ENCODE measurements at places on chromosomes 5 and 9.

- no peak for DNase-seq
Measured at GRCh38 chr5:14244721-14245120, 101.6 kb downstream of the TRIO start.

- peak; percentile 98 for DNase-seq
Measured at GRCh38 chr5:172133359-172134029, 54.5 kb downstream of the STK10 start.

- DNase-seq: no peak
Measured at GRCh38 chr5:53963958-53964357, 346.4 kb downstream of the ARL15 start.

- DNase-seq: no peak
Measured at GRCh38 chr9:98610211-98610610, 98.5 kb downstream of the GABBR2 start.

DNA sequence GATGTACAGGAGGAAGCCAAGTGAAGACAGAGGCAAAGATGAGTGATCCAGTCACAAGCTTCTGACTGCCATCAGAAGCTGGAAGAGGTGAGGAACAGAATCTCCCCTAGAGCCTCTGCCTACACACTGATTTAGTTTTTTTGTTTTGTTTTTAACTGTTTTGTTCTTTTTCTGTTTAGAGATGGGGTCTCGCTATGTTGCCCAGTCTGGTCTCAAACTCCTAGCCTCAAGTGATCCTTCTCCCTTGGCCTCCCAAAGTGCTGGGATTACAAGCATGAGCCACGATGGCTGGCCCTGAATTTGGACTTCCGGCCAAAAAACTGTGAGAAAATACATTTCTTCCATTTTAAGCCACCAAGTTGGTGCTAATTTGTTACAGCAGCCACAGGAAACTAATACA, 204.7 kb upstream of the ZNF608 start:
- no peak for DNase-seq

- DNase-seq: no peak
Measured at GRCh38 chr9:107700847-107701246, 211.3 kb upstream of the KLF4 start.

DNA sequence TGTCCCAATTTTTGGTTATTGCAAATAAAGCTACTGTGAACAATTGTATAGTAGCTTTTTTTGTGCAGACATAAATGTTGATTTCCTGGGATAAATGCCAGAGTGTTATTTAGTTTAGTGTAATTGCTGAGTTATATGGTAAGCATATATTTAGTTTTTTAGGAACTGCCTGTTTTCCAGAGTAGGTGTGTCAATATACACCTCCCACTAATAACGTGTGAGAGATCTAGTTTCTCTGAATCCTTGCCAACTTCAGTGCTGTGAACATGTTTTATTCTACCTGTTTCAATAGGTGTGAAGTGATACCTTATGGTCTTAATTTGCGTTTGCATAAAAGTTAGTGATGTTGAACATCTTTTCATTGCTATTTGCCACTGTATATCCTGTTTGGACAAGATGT, 9.1 kb upstream of the OR2S2 start:
- no peak for DNase-seq

- no peak for DNase-seq
Measured at GRCh38 chr5:107372723-107373450, 297.9 kb downstream of the EFNA5 start.

- no peak for DNase-seq
Measured at GRCh38 chr9:135957431-135957830, 3.7 kb downstream of the UBAC1 start.

GRCh38 chr9:95131023-95131943, 186.2 kb downstream of the FANCC start:
- peak; percentile 63 for DNase-seq

DNA sequence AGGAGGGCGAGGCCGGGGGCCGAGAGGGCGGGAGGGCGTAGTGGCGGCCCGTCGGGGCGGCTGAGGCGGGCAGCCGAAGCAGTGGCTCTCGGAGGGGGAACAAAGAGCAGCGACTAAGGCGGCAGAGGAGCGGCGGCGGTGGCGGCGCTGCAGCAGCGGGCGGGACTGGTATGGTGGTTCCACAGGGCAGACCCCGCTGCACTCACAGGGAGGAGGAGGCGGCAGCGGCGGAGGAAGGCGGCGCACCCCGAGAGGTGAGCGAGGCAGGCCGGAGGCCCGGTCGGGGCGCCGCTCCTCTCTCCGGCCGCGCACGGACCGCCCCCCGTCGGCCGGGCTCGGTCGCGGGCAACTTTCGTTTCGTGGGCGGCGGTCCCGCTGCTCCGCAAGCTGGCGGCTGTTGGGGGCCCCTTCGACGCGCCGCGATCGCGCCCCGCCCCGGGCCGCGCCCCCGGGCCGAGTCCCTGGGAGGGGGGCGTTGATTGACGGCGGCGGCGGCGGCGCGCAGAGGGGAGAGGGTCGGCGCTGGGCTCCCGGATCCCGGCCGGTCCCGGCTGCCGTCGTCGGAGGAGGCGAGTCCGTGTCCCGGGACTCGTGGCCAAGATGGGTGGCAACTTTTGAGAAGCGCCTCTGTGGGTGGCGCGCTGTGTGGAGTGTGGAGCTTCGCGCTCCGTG, 467 bp downstream of the CNOT6 start:
- DNase-seq: peak; percentile 32

DNA sequence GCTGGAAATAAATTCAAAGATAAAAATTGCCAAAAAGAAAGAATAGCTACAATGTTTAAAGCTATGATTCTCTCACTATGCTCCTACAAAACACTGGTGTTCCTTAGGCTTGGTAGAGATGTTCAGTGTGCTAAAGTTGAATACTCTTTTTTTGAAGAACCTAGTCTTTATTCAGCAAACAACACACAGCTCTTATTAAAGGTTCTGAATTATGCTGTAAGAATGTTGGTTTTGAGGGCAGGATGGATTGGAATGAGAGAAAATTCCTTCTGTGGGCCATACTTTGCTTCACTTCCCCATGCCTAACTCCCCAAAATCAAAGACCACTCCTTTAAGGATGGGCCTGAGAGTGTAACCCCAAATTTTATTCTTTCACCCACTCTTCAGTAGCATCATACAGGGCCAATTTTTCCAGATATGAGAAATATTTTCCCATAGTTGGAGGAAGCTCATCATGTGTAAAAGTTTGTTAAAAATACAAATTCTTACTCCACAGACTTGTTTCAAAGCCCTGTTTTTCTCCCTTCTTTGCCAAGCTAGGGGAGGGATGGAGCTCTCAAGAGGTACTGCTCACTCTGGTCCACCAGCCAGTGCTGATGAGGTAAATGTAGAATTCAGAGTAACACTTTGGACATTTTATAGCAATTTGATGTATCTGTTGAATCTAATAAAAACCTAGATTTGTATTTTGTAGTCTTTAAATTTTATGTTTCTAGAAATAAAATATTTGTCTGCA, 99.3 kb downstream of the GDNF start:
- DNase-seq: peak; percentile 14

- DNase-seq: no peak
Measured at GRCh38 chr5:43005031-43005430, 35.1 kb downstream of the ANXA2R start.

DNA sequence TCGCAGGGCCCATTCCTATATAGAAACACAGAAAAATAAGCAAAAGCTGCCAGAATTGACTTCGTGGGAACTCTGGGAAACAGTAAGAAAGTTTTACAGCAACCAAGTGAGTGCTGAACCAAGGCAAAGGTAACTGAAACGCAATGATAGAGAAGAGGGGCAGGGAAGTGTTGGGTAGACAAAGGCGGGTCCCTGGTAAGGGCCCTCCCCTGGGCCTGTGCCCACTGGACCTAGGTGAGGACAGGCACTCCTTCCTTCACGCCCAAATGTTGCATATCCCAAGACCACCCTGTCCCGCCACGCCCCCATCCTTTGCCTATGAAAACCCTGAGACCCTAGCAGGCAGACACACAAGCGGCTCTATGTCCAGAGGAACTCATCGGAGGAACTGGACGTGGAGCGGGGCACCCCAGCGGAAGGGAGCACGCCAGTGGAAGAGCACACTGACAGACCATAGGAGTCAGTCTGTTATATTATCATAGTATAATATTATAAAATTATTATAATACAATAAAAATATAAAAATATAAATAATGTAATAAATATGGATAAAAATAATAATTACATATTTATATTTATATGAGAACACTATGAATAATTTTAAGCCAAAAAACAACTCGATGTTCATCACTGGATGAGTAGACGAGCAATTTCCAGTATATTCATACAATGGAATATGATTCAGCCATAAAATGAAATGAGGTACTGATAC, 27.9 kb downstream of the CDKN2A start:
- DNase-seq: no peak

DNA sequence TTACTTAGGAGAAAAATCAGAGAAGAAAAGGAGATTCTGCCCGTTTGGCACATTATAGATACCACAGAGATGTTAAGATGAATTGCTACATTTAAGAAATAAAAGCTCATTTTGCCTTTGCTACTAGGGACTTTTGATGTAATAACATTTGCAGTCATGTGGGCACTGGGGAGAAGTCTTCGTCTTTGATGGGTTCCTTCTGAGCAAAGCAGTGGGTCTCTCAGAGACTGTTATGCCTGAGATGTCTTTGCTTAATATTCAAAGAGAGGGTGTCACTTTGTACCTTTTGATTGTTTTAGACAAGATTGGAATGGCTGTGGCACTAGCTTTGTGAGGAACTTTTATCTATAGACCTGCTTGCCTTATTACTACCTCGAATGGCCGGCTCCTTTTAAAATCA, 25.0 kb downstream of the SLC25A25 start:
- no peak for DNase-seq

DNA sequence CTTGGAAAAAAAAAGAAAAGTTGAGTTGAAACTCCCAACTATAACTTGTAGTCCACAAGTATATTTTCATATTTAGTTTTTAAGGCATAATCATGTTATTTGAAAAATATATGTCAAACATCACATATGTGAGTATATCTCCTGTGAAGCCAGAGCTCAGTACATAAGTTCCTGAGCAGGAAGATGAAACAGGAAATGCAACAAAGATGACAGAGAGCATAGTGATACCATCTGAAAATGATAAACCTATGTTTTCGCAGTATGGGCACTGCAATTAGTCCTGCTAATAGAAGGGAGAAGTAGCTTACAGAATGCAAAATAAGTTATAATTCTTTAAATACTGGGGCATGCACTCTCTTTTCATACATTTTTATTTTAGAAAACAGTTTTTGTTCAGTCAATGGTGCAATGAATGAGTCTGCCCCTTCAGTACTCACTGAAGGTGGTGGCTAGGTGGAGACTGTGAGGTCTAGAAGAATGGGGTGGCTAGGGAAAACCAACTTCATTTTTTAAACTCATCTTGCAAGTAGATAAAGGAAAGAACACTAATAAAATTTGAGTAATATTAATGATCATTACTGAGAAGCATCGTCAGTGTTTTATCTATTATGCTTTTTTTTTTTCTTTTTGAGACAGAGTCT, 54.1 kb upstream of the FYB1 start:
- DNase-seq: no peak

DNA sequence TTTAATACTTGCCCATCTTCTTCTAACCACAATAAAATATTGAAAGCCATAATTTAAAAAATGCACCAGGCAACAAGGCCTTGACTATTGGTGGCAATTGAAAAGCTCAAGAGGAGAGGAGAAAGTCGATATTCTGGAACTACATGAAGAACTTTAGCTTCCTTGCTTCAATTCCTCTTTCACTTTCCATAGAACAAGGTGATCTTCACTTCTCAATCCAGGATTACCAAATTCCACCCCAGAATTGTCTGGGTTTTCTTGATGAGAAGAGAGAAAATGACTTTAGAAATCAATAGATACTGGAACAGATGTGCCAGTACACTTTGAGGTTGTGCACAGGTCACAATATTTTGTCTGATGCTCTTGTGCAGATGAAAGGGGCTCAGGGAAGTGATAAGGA, 52.2 kb downstream of the PTCD2 start:
- no peak for DNase-seq

- peak; percentile 41 for DNase-seq
Measured at GRCh38 chr5:178213003-178213461, 8.7 kb downstream of the HNRNPAB start.

GRCh38 chr9:13109781-13110180, 169.7 kb downstream of the MPDZ start:
- no peak for DNase-seq

GRCh38 chr9:86860006-86860405, 87.3 kb downstream of the GAS1 start:
- DNase-seq: no peak

GRCh38 chr9:77892955-77893514, 138.6 kb downstream of the GNAQ start:
- no peak for DNase-seq

DNA sequence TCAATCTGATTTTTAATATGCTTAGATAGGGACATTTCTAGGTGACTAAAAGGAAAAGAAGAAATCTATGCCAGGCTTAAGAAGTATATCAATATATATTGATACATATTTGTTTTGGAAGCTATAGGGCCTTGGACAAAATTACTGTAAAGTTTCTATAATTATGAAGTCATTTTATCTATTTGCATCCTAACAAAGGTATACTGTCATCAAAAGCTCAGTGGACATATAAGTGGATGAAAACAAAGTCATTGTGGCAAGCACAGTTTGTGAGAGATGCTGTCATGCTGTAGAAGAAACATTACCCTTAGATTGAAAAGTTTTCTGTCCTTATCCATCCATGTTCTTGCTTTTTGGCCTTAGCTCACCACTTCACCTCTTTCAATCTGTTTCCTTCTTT, 140.3 kb upstream of the SPEF2 start:
- no peak for DNase-seq

DNA sequence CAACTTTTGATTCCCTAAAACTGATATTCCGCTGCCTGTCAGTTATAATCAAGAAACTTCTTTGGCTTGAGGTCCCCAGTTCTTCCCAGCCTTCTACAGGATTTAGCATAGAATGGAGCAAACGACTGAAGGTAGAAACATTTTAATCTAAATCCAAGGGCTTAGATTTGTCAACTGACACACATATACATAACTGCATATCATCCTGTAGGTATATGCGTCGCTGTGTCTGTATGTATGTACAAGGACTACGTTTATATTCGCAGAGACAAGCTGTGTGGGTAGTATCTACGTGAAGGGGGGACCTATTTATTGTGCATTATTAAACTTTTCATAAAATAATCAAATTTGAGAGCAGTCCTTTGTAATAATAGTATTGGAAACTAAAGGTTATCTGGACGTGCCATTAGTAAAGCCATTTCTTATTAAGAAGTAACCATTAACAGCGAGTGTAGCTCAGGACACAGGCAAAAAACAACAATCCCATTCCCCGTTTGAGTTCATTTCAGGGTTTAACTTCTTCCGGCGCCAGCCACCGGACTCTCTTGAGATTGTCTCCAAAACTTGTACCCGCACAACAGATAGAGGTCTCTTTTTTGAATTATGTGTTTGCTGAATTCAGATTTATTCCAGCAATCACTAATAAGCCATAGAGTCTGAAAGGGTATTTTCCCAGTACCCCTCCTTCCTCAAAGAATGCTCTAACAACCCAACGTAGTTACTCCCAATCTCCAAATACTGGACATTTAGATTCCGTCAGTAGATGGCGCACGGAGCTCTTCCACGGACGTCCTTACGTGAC, 2.1 kb upstream of the MLLT3 start:
- peak; percentile 79 for DNase-seq

Data from kidney tubule cell (primary cell).